Kidney (tissue), 22 donors: ENCODE measurements at places on chromosomes 3 and 15. TPM values are rescaled to one million over a fixed set of nuclear protein-coding genes. Genes with fewer than 3 reads are reported as not detected.

The CHST2 gene
- polyA plus RNA-seq = 4.4 TPM

GRCh38 chr15:57611938-57612337 lies 20.2 kb downstream of the MYZAP start:
- H3K36me3 ChIP-seq = no peaks in the 10 kb centered on the region
- H3K4me3 ChIP-seq = no peak overlapping the region
- no peak overlapping the region for H3K27ac ChIP-seq
- DNase-seq = no peak
- no peaks in the 10 kb centered on the region for H3K27me3 ChIP-seq

GRCh38 chr3:120816728-120817127 lies 74.2 kb downstream of the GTF2E1 start:
- no peaks in the 10 kb centered on the region for H3K36me3 ChIP-seq
- no peaks in the 10 kb centered on the region for H3K27me3 ChIP-seq
- no peak overlapping the region for H3K4me3 ChIP-seq

GRCh38 chr3:9179826-9180763 lies 69.4 kb downstream of the SRGAP3 start:
- H3K4me3 ChIP-seq = no peak overlapping the region
- no peaks in the 10 kb centered on the region for H3K36me3 ChIP-seq
- H3K4me1 ChIP-seq = no peaks in the 10 kb centered on the region
- H3K27me3 ChIP-seq = no peaks in the 10 kb centered on the region
- DNase-seq = no peak

The GOLGA6L9 gene
- 1.3 TPM for polyA plus RNA-seq

The CNTN4 gene
- 2.2 TPM for polyA plus RNA-seq
